ENCODE measurements at places on chromosomes 13 and 19.
A peak's percentile ranks its signal among the peaks of the same experiment; 100 is the strongest.

- DNase-seq: no peak
These were observed 29.4 kb downstream of the MARK4 start for GRCh38 chr19:45280471-45280961.

DNA sequence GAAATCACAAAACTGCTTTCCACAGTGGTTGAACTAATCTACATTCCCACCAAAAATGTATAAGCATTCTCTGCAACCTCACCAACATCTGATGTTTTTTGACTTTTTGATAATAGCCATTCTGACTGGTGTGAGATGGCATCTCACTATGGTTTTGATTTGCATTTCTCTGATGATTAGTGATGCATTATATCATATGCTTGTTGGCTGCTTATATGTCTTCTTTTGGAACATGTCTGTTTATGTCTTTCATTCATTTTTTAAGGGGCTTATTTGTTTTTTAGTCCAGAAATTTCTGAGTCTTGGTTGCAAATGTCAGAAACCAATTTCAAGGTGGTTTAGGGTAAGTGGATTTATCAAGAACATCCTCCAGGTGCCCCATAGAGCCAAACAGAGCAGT is 484.8 kb upstream of the TSHZ3 start:
- DNase-seq: no peak

GRCh38 chr19:47615714-47616113 is 6.8 kb downstream of the BICRA start:
- no peak for DNase-seq

DNA sequence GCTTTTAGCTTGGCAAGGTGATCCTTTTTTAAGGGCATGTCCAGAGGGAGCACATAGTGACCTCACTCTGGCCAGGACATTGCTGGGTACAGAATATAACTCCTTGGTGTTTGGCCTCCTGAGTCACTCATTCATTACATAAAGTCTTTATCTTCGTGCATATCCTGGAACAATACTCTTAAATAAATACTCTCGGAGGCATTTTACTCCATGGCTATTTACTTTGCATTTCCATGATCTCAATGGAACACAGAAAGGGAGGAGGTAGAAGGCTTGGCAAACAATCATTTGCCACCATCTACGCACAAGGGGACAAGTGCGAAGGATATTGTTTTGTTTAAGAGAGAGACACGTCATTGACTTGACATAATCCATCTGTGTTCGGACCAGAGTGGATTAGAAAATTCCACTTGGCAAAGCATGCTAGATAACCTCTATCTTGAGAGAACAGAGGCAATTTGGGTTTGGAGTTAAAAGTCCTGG is 210.0 kb downstream of the IRS2 start:
- no peak for DNase-seq

- peak; percentile 44 for DNase-seq
These were observed 27.3 kb upstream of the GPI start for GRCh38 chr19:34337739-34338138.

- DNase-seq: no peak
These were observed 2.3 kb upstream of the N4BP2L1 start for GRCh38 chr13:32430018-32430747.

DNA sequence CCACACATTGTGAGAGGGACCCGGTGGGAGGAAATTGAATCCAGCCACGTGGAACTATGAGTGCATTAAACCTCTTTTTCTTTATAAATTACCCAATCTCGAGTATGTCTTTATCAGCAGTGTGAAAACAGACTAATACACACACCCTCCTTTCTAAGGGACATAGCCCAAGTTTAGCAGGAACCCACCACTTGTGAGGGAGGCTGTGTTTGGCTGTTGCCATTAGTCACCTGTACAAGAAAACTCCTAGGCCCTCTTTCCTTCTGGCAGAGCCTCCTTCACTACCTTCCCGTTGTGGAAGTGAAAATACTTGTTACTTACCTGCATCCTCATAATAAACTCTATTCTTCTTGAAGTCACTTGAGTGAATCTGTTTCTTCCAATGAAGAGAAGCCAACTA is 76.3 kb upstream of the FARP1 start:
- DNase-seq: no peak

DNA sequence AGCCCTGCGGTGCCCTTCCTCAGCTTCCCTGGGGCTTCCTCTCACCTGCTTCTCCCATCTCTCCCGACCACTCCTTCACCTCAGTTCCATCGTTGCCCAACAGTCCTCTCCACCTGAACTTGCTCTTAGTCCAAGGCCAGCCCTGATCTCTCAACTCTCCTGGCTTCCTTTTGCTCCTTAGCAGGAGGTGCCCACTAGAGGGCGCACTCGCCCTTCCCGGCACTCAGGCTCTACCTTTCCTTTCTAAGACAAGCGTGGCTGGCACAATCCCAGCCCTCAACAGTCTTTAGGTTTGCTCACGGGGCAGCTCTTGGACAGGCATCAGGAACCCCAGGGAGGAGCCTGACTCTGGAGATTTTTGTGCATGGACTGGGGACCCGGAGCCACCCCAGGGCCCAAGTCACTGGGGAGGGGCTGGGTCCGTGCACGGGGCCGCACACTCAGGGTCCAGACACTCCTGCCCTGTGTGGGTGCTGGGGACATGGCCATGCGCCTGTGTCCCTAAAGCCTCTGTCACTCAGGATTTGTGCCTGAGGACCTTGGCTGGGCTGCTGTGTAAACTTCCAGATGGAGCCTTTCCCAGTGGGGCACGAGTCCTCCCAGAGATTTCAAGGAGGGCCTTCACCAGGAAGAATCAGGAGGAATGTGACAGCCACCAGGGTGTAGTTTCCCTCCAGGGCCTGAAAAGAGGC is 12.1 kb upstream of the CEACAM8 start:
- peak; percentile 30 for DNase-seq

DNA sequence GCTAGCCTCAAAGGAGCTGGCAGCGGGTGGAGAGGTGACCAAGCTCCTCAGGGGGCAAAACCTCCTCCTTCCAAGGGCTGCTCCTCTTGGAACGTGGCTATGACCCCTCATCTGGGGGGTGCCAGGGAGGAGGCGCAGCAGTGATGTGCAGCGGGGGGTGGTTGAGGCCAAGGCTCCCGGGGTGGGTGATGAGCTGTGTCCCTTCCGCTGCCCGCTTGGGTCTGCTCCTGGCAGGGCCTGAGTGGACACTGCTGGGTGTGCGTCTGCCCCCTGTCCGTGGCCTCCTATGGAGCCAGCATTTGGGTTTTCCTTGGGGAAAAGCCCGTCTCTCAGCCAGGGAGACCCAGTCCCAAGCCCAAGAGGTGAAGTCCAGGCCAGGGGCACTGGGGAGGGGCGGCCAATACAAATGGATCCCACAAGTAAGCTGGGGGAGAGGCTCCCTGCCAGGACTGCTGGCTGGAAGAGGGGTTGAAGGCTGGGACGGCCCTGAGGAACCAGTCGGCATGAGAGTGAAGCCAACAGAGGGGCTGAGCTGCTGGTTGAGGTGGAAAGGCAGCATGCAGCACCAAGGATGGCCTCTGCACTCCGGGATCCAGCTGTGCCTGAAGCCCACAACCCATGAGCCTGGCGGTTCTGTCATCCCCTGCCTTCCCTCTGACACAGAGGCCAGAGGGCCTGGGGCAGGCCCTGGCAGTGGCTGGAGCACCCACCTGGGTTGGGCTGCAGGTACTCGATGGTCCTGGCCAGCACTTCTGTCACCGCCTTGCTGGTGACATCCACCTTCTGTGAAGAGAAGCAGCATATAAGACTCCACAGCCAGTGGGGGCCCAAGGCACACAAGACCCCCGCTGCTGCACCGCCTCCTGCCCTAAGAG is 22.7 kb downstream of the MPND start:
- DNase-seq: no peak

GRCh38 chr13:75762076-75762937 is 126.2 kb downstream of the LMO7 start:
- no peak for DNase-seq

GRCh38 chr13:28582892-28583240 is 76.1 kb upstream of the POMP start:
- no peak for DNase-seq

DNA sequence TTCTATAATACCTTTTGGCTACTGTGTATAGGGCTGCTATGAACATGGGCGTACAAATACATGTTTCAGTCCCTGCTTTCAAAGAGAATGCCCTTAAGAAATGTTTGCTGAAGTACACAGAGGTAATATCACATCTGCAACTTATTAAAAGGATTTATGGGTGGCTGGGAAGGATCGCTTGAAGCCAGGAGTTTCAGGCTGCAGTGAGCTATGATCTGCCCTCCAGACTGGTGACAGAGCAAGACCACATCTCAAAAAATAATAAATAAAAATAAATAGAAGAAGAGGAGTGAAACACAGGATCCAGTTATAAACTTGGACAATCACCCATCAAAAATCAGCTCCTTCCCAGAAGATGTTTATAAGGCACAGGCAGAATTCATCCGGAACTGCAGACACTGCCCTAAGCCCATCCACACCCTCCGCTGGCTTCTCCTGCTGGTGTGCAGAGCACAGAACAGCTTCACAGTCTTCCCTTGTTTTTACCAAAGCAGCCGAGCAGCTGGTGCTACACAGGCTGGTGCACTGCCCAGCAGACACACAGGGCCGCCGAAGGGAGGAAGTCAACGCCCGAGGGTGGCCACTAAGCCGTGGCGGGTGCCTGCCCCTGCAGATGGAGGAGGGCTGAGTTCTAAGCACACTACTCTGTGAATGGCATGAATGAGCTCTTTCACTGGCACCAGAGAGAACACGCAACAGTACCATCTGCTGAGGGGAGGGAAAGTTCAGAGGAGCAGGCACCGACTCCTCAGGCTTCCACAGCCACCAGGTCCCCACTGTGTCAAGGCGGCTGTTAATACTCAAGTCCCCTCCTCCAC is 44.0 kb downstream of the BRD4 start:
- peak; percentile 88 for DNase-seq

DNA sequence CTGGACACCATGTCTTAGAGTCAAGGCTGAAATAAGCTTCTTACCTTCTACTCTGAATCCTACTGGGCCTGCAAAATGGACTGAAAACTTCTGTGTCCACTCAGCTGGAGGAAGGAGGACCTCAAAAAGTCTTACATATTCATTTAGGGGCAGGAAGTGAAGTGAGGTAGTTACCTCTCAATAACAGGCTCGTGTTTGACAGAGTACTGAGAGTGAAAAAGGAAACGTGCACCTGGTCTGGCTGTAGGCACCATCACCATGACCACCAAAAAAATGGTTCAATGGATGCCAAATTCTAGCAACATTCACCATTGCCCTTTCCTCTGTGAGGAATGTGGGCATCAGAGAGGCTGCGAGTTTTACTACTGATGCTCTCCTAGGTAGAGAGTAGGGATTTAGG is 176.2 kb downstream of the RFC3 start:
- DNase-seq: no peak

DNA sequence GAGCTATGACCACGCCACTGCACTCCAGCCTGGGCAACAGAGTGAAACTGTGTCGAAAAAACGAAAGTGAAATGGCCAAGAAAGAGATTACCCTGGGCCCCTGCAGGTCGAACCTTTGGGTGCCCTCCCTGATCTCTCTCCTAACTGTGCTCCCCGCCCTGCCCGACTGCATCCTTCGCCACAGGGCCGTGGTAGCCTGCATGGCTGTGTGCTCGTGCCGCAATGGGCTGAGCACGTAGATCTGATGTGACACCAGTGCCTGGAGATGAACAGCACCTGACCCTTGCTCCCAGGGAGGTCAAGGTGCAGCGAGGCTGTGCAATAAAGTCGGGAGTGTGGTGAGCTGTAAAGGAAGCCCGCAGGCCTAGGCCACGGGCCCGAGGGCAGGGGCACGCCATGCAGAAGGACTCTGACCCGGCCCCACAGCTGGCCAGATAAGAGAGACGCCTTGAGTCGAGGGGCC is 60.2 kb downstream of the PEX11G start:
- no peak for DNase-seq

GRCh38 chr13:98495627-98496478 is 81.1 kb downstream of the STK24 start:
- no peak for DNase-seq

- no peak for DNase-seq
These were observed 47.4 kb downstream of the RCBTB2 start for GRCh38 chr13:48485432-48485831.

DNA sequence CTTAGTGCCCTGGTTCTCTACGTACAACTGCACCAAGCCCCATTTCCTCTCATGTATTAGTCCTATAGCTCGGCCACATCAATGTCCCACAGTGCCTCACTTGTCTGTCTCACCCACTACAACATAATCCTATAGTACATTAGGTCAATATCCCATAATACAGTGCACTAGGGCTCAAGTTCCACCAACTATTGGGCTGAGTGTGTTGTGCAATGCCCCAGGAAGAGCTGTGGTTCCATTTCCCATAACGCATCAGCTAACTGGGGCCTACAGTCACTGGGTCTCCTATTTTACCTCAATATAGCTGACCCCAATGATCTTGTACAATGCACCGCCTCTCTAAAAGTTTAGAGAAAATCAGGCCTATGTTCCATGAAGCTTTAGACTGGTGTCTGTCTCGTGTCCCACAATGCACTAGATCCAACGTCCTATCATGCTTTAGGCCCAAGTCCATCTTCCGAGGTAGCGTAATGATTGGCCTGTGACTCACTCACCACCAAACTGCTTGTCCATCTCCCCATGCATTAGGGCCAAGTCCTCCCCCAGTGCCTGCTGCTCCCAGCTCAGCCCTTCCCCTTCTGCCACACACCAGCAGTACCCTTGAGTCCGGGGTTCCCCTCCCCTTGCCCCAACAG is 21.8 kb downstream of the TSKS start:
- no peak for DNase-seq

DNA sequence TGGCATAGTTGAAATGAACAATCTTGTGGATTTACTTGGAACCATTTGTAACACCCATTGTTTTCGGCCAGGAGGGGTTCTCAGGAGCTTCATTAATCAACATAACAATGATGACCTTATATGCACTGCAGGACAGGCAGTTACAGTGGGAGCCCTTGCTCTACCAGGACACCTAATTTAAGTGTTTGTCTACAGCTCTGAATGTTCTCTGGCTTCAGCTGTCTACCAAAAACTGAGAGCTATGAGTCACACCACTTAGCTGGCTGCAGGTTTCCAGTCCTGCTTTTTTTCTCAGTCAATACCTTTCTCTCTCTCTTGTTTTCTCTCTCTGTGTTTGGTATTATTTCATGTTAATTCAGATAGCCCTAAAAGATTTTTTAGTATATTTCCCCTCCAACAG is 105.4 kb upstream of the MBNL2 start:
- no peak for DNase-seq

GRCh38 chr13:55652657-55653056 is 1488.1 kb upstream of the PRR20A start:
- no peak for DNase-seq

- DNase-seq: peak; percentile 34
These were observed 432 bp downstream of the ZNF611 start for GRCh38 chr19:52734331-52734892.

DNA sequence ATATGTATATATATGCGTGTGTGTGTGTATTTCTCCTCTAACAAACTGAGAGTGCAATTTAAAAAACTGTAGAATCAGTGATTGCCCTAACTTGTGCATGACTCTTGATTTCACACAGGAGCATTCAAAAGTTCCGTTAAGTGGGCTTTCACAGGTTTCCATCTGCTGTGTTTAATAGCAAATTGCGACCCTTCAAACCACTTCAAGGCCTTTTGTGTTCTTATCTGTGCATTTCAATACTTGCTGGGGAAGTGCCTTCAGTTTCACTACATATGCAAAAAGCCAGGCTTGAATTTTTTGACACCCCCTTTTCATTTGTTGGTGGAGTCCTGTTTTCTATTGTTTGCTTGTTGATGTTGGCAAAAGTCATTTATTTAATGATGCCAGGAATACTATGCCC is 158.0 kb downstream of the TM9SF2 start:
- peak; percentile 61 for DNase-seq
